Fibroblast of skin of abdomen (primary cell): ENCODE measurements at places on chromosomes 2 and 18.

DNA sequence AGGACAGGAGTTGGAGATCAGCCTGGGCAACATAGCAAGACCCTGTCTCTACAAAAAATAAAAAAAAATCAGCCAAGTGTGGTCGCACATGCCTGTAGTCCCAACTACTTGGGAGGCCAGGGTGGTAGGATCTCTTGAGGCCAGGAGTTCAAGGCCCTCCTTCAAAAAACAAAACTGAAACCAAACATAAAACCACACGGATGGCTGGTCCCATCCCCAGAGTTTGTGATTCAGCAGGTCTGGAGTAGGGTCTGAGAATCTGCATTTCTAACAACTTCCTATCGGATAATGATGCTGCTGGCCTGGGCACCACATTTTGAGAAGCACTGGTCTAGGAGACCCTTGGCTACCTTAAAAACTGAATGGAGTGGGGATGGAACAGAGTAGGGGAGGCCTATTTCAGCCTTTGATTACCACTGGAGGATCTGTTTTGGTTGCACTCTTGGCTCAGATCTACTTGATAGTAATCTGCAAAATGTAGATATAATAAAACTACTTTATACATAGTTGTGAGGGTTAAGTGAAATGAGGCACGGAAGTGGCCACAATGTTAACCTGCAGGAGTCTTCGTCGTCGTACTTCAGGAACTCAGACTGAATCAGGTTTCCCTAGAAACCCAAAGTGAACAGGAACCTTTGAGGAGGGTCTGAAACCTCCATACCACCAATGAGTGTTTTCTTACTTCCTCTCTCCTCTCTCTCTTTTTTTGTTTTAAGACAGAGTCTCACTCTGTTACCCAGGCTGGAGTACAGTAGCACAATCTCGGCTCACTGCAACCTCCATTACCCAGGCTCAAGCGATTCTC lies 25.5 kb upstream of the NFE2L2 start:
- no peak for DNase-seq

DNA sequence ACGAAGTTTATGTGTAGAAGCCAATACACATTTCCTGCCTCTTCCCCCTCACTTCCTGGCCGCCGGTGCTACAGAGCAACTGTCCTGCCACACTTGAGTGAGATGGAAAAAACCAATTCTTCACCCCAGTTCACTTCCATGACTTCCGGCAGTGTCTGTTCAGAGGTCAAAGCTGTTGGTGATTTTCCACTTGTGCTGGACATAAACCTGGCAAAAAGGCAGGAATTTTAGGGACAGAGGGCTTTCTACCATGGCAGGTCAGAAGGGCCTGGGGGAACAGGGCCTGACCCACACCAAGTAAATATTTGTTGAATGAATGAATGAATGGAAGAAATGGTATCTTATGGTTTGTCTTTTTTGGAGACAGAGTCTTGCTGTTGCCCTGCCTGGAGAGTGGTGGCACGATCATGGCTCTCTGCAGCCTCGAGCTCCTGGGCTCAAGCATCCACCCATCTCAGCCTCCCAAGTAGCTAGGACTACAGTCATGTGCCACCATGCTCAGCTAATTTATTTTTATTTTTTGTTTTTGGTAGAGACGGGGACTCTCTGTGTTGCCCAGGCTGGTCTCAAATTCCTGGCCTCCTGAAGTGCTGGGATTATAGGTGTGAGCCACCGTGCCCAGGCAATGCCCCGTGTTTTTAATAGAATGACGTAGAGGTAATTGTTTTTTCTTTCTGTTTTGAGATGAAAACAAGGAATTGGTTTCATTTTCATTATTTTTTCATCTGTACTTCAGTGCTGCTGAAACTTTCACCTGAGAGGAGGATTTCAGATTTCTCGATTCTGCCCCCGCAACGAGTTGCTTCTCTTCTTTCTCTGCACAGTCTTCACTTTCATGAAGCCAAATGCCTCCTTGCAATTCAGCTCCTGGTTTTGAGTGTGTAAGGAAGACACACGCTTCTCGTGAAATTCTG lies 48.0 kb upstream of the LPIN2 start:
- DNase-seq: no peak

- DNase-seq: no peak
Measured at GRCh38 chr2:240959941-240960308, 38.5 kb upstream of the SNED1 start.

- no peak for DNase-seq
Measured at GRCh38 chr2:200136655-200137054, 169.8 kb upstream of the SPATS2L start.

- no peak for DNase-seq
Measured at GRCh38 chr2:235051436-235052260, 99.8 kb downstream of the SH3BP4 start.

GRCh38 chr2:163348857-163349380 lies 386.9 kb downstream of the FIGN start:
- DNase-seq: peak; percentile 69

DNA sequence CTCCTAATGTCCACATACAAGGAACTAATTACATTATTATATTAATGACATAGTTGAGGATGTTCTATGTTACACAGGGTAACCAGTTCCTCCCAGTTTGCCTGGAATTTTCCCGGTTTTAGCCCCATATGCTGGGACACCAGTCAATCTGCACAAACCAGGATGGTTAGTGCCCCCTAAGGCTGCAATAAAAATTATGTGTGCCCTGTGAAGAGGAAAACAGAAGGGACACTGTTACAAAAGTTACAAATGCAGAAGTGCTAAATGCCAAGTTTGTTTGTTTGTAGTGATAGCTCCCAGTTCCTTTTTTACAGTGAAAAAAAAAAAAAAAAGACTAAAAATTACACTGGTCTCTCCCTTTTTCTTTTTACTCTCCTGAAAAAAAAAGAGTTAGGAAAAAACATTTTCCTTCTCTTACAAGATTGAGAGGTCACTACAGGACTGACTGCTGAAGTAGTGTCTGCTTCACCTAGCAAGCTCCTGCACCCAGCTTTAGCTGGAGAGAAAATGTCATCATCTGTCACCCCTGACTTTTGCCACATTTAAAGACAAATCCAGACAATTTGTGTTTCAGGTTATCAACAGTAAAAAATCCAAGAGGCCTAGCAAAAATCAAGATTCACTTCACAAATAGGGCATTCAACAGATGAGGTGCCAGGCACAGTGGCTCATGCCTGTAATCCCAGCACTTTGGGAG lies 3.2 kb downstream of the ANKRD44 start:
- DNase-seq: no peak

- no peak for DNase-seq
Measured at GRCh38 chr2:30287857-30288513, 56.7 kb downstream of the LBH start.

- no peak for DNase-seq
Measured at GRCh38 chr2:54853616-54854310, 130.3 kb downstream of the EML6 start.

- DNase-seq: no peak
Measured at GRCh38 chr18:63575681-63576080, 11.5 kb upstream of the SERPINB13 start.

GRCh38 chr2:19769513-19769912 lies 132.3 kb downstream of the TTC32 start:
- DNase-seq: no peak

DNA sequence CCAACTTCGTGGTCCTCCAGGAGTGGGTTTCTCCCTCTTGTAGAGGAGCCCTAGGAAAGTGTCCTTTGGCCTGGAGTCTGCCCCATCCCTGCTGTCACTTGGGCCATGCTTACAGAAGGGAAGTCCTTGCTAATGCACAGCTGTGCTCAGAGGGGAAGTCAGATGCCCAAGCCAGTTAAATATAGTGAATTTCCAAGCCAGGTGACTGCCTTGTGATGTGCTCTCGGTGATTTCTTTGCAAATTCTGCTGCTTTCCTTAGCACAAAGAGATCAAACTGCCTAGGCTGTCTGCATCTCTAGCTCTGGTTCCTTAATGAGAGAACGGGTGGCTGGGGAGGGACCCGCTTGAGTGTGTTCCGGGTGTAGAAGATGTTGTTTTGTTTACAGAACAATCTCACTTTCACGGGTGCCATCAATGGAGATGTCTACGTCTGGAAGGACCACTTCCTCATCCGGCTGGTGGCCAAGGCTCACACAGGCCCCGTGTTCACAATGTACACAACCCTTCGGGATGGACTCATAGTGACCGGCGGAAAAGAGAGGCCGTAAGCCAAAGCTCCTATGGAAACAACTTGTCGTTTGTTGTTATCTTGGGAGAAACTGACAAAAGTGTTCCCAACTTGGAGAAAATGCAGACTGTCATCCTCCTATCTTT lies 91.4 kb downstream of the RTN4 start:
- DNase-seq: no peak

DNA sequence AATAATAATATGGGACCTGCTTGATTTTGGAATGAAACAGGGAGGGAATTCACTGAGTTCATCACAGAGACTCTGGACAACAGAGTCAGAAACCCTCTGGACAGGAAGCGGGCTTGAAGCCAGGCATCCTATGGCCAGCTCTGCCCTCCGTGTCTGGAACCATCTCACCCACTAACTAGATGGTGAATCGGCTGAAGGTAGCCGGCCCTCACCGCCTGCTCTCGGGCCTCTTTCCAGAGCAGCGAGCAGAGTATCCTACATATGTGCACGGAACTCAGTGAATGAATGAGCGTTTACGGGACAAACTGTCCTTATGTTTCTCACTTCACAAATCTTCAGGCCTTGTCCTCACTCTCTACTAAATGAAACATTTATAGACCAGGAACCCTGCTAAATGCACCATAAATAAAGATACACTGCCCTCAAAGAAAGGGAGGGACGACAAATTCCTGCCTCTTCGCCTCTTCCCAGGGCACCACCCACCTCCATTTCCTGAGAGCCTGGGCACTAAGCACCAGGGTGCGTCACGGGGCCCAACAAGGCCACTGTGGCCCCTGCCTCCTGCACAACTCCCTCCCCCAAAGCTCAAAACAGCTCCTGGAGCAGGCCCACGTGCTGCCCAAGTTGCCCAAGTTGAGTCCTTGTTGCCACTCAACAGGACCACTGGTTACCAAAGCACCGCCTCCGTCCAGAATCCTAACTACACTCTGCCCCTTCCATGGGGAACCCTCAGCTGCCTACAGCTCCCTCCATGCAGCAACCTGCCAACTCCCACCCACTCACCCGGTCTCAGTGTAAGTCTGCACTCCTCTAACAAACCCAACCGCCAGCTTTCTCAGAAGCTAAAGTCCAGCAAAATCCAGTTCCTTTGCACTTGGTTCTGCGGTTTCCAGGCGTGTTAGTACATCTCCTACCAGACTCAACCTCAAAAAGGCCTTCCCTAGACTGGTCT lies 1.7 kb downstream of the TBC1D8 start:
- DNase-seq: no peak

DNA sequence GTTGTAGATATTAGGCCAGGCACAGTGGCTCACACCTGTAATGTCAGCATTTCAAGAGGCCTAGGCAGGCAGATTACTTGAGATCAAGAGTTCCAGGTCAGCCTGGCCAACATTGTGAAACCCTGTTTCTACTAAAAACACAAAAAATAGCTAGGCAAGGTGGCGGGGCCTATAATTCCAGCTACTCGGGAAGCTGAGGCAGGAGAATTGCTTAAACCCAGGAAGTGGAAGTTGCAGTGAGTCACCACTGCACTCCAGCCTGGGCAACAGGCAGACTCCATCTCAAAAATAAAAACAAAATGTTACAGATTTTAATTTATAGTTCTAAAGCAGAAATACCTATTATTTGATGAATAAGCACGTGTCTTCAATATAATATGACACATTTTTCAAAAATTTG lies 65.6 kb upstream of the UBXN4 start:
- DNase-seq: no peak

DNA sequence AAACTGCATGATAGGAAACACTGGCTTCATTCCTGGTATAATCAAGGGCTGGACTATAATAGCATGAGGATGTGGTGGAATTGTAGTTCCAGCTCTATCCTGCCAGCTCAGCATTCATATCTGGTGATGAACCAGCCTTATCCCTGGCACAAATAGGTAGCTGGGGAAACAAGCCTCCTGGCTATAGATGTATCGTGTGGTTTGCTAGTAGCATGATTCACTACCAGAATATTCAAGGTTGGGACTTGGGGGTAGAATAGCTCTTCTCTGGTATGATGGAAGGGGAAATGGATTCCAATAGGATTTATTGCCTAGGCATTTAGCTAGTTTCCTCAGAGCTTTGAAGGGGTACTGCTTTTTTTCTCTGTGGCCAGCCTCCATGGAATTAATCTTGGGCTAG lies 532.8 kb downstream of the FBXO15 start:
- peak; percentile 96 for DNase-seq

DNA sequence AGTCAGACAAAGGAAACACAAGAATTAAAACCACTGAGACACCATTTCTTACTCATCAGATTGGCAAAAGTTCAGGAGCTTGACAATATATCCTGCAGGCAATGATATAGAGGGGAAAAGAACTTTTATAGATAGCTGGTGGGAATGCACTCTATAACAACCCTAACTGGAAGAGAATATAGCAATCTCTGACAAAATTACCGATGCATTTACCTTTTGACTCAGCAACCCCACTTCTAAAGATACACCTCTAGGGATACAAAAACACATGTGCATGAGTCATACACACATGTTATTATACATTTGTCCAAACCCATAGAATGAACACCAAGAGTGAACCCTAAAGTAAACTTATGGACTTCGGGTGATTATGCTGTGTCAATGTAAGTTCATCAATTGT lies 79.4 kb upstream of the SRD5A2 start:
- DNase-seq: no peak

DNA sequence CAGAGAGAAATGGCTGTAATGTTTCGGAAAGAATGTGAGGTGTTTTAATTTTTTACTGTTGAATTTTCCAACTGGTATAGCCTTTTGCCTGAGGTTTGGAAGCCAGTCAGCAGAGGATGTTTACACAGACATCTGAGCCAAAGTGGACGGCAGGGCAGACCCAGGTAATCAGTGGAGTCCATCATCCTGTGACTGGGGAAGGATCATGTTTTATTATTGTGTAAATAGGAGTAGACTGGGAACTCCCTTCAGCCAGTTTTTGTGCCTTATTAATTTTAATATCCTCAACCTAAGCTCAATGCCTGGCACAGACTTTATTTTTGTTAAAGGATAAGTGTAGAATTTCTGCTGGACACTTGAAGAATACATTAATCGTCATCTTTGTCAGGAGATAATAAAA lies 142.0 kb upstream of the GAREM1 start:
- no peak for DNase-seq

DNA sequence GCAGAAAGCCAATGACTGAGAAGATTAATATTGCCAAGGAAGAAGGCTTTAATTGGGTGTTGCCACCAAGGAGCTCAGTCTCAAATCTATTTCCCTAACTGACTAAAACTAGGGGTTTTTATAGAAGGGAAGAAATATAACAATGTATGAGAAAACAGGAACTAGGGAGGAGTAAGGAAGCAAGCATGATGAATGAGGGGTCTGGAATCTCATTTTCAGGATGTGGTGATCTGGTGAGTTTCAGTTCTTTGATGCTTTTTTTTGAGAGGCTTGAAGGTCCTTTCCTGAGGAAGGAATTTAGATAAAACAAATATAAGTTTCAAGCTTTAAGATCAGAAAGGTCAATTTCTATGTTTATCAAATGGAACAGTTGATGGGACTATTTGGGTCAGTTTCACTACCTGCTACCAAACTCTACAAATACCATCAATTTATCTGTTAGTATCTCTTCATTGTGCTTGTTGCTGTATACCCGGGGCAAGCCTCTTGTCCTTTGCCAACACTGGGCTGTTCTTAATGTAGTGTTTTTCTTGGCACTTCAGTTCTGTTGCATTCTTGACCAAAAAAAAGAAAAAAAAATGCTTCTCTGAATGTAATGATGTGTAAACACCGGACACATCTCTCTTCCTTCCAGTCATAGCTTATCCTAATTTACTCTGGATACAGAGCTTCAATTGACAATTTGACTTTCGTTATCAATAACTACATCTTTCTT lies 357.0 kb downstream of the GALNT13 start:
- DNase-seq: no peak
